ENCODE measurements at places on chromosomes 2 and 18.

DNA sequence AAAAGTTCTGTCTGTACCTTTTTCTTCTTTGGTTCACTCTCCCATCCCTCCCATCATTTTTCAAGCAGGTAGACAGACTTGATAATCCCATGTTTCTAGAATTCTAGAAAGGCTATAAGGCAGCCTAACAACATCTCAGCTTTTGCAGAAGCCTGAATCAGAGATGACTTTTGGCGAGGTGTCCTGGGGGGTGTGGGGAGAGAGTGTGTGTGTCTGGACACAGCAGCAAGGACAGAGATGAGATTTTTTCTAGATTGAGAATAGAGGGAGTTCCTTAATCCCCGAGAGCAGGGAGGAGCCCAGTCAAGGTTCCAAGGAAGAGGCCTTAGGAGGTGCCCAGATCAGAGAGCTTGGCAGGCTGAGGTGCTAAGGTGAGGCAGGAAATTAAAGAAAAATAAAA lies 22.0 kb upstream of the LAPTM4A start:
- DNase-seq, result no peak

DNA sequence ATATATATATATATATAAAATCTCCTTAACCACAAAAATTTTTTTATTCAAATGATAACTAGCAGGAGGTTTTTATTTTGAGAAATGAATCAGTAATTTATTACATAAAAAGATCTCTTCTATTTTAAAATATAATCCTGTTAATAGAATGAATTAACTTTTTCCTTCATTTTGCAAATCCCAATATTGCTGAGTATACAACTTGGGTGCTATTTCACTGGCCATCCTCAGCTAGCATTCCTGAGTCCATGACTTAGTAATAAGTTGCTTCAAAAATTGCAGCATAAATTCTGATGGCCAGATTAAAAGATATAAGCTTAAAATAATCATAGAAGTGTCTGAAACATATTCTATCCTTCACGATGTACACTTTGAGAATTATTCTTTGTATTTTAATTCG lies 155.6 kb downstream of the FSIP2 start:
- no peak for DNase-seq

DNA sequence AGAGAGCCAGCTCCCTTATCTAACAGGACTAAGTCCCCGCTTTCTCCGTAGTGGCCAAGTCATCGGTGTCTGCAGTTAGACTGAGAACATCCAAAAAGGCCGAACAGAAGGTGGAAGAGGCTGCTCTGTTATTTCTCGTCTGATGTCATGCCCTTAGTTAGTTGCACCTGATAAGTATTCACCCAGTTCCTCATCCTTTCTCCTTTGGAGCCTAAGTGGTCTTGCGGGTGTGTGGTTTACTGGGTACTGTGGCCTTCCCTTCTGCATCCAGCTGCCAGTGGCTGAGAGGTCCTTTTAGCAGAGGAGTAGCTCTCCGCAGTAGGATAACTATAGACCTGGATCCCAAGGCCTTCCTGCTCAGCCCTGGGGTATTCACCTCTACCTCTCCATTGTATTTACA lies 211.6 kb downstream of the BCL2 start:
- no peak for DNase-seq

GRCh38 chr18:44988821-44989587 lies 308.3 kb downstream of the SETBP1 start:
- no peak for DNase-seq

DNA sequence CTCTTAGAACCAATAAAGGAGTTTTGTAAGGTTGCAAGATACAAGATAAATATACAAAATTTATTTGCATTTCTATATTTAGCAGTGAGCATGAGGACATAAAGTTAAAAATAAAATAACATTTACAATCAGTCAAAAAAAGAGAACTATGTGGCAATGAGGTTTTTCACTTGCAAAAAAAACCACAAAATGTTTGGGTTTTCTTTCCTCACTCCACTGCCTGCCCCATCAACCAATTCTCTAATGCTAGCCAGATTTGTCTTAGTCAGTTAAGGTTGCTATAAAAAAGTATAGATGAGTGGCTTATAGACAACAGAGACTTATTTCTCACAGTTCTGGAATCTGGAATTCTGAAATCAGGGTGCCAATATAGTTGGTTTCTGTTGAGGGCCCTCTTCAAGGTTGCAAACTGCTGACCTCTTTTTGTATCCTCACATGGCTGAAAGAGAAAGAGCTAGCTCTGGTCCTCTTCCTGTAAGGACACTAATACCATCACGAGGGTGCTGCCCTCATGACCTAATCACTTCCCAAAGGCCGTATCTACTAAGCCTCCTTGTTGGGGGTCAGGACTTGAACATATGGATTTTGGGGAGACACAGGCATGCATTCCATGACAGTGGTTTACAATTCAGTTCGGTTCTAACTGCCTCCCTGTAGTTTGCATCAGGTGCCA lies 566.2 kb downstream of the GALR1 start:
- DNase-seq, result no peak

DNA sequence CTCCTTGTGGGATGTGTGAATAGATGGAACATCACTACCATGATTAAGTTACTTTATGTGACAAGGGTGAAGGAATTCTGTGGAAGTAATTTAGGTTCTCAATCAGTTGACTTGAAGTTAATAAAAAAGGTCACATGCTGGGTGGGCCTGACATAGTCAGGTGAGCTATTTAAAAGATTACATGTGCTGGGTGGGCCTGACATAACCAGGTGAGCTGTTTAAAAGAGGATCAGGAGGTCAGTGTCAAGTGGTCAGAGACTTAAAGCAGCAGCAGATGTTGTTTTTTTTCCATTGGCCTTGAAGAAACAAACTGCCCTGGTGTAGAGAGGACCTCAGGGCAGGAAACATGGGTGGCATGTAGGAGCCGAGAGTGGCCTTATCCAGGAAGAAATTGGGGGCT lies 3.3 kb downstream of the IL1R2 start:
- DNase-seq, result no peak

GRCh38 chr2:201118961-201119854 lies 3.2 kb downstream of the CFLAR start:
- DNase-seq, result no peak

DNA sequence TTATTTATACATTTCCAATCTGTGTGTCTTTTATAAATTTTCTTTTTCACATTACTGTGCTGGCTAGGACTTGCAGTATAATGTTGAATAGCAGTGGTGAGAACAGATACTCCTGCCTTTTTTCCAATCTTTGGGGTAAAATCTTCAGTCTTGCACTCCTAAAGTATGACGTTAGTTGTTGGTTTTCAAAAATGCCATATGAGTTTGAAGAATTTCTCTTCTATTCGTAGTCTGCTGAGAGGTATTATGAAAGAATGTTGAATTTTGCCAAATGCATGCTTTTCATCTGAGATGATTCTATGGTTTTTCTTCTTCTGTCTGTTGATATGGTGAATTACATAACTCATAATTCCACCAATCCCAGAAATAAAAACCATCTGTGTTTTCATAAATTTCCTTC lies 335.3 kb upstream of the CHST9 start:
- DNase-seq, result peak; percentile 5

DNA sequence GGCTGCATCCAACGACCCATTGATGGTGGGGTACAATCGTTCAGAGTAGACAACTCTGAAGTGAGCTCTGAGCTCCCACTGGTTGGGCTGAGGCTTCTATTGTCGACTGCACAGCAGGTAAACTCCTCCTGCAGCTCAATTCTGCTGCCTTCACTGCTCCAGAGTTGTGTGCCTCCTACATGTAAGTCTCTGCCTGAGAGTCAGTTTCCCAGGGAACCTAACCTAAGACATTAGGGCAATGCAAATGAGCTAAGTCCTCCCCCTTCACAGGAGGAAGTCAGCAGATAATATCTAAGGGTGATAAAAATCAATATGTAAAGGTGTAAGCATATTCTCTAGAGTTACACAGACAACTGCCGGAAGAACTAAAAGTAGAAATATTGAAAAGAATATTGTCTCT lies 22.5 kb upstream of the ACYP2 start:
- no peak for DNase-seq

DNA sequence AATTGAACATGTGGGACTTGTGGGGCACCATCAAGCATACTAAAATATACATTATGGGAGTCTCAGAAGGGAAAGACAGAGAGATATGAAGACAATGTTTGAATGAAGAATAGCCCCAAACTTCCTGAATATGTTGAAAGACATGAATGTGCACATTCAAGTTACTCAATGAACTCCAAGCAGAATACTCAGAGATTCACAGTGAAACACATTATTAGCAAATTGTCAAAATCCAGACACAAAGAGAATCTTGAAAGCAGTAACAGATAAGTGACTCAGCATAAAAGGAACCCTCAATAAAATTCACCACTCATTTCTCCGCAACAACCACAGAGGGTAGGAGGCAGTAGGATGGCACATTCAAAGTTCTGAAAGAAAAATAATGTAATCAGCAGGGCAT lies 8.8 kb downstream of the C2orf92 start:
- DNase-seq, result no peak

DNA sequence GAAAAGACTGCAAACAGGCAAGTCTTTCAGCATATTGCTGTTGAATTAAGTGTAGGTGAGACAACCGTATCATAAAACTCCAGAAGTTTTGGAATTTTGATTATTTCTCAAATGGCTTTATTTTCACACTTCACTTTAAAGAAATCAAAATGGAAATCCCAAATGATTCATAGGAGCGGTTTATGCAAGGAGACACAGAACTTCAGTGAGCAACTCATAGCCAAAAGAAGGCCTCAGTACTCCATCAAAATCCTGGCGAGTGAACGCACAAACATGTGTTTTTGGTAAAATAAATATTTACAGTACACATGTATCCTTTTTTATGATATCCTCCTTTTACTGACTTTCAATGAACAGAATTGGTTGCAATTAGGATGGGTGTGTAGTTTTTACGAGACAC lies 140.4 kb upstream of the APCDD1 start:
- DNase-seq, result no peak

GRCh38 chr2:63668466-63668865 lies 79.7 kb downstream of the MDH1 start:
- no peak for DNase-seq

DNA sequence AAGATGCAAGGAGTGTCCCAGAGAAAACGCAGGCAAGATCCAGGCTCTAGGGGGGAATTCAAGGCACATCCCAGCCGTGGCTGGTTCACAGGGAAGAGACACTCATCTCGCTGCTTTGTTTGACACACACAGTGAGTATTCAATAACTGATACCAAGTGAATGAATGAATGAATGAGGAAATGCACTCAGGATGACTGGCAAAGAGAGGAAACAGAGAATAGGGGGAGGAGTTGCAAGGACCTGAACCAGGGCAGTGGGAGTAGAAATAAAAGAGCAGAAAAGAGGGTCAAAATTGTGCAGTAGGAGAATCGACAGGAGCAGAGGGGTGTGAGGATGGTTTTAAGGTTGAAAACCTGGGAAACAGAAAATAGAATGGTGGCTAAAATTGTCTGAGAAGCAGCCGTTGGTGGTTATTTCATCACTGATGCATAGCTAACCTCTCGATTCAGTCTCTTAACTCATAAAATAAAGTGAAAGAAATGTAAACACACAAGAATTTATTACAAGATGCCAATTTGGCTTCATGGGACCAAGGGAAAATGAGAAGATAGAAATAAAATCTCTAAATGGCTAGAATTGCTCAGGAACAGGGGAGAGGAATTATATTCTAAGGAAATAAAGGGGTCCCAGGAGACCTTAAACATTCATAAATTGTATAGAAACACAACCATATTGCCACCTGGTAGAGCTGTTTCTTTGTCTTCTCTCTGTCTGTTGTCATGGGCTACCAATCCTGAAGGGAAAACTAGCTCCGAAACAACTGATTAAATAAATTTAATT lies 63.9 kb upstream of the PHLPP1 start:
- DNase-seq, result no peak

DNA sequence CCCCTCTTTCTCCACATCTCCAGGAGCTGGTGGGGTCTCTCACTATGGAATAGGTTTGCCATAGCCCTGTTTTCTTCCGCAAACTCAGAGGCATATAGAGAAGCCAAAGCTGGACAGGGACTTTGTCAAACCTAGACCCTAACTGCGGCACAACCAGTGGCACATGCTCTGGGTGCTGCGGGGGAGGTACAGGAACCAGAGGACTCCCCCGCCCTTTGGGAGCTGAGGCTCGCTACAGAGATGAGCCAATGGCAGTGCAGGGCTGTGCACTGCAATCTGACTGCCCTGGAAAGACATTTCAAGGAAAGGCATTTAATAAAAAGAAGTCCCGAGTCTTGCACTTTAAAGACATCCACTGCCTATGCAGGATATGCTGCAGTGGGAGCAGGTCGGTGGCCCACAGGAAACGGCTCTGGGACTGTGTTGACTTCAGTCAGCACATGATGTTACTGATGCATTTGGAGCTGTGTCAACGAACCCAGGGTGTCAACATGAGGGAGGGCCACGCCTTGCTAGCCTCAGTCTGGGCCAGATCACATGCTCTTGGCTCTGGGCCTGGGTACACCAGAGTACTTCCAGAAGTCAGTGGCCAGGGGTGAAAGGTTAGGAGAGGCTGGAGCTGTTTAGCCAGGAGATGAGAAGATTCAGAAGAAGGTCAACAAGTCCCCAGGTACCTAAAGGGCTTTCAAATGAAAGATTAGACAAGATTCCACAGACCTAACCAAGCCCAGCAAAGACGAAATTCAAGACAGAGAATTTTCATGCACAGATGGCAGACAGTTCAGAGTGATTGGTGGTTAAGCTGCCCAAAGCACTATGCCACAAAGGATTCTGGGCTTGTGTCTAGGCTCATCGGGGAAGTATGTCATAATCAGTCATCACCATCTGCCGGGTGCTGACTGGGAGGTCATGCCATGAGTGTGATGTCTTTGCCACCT lies 8.2 kb downstream of the SLC35F6 start:
- DNase-seq, result no peak

DNA sequence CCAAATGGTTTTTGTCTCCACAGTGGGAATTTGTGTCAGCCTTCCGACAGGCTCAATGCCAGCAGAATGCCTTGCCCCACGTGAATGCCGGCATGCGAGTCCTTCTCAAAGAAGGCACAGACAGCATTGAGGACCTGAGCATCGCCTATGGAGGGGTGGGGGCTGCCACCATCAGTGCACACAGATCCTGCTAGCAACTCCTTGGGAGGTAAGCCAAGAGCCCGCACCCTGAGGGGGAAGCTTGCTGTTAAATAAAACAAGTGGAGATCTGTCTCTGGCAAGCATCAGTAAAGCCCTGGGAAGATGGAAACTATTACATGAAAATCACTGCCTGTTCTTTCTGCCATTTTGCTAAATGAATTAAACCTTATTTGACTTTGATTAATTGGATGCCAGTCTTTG lies 67.5 kb upstream of the BZW1 start:
- DNase-seq, result no peak

DNA sequence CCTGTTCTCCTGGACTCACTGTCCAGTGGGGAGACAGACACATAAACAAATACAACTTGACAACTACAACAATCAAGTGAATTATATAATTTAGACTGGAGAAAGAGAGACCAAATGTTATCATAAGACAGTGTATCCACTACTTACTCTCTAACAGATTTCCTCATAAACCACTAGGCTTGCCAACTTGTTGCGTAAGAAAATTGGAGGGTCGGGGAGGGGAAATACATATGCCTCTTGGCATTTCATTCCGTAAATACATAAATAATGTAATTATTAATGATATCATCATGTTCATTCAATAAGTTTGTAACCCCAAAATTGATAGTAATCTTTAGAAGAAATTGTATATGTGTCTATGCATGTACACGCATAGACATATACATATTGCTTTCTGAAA lies 14.9 kb downstream of the RAB6D start:
- no peak for DNase-seq

All from non-pigmented ciliary epithelial cell (primary cell).